Activated effector memory CD4-positive, alpha-beta T cell treated with Interleukin-2 at 50 U/mL for 16 hours (primary cell): ENCODE measurements at places on chromosomes 2 and 18.

GRCh38 chr2:86631846-86632485 lies 8.3 kb upstream of the RNF103 start:
- DNase-seq, result no peak

GRCh38 chr2:158743879-158744278 lies 51.2 kb upstream of the DAPL1 start:
- no peak for DNase-seq

DNA sequence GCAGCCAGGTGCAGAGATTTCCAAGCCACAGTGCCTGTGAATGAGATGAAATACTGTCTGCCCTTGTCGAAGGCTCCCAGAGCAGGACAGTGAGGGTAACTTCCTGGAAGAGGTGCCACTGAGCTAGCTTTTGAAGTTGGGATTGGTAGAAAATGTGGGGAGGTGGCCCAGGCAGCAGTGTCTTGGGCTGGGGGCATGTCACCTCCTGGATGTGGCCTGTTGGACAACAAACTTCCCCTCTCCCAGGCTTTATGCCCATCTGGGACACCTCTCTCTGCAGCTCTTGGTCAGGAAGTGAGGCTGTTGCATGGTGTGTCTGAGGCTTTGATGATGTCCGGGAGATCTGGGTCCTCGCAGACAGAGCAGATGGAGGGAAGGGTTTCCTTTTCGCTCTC lies 151.4 kb downstream of the DYSF start:
- no peak for DNase-seq

- no peak for DNase-seq
These were observed 108.4 kb downstream of the MEP1B start for GRCh38 chr18:32298171-32298667.

DNA sequence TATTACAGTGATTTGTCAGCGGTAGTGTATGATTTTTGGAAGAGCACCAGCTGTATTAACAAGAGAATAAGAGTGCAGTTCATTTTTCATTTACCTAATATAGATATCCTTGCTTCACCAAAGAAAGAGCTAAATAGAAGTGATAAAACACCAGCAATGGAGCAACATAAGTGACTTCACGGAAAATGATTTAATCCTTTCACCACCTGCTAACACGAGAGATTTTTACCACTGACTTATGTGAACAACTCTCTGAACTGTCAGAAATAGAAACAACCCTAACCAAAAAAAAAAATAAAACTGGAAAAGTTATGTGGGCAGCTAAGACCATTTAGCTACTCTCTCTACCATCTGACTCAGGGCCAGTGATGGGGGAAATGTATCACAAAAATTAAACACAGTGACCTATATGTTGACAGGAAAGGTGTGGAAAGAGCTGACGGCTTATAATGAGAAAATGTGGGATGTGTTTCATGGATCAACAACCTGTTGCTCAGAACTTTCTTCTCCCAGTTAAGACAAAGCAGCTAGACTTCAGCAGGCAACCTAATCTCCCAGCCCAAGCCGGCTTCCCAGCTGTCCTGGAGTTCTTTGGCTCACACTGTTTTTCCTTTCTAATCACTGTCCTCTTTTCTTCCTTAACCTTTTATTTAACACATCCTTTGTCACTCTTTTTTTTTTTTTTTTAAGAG lies 272.7 kb downstream of the SS18 start:
- no peak for DNase-seq

GRCh38 chr2:152686321-152686720 lies 30.9 kb downstream of the PRPF40A start:
- DNase-seq, result no peak

- DNase-seq, result no peak
These were observed 29.4 kb downstream of the MAIP1 start for GRCh38 chr2:199984755-199985154.

DNA sequence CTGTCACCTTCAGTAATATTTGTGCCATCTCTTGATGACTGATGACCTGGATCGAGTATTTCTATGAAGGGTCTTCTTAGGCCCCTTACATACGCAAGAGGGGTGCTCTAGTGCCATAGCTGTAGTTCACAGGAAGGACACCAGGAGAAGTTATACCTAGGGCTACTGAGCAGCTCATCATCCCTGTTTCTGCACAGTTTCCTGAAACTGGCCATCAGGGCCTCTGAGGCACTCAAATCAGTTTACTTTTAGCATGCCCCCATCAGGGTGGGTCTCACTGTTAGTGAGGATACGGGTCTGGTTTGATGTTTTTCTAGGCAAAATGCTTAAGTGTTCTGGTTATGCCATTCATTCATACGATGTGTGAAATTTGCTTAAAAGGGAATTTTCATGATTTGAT lies 20.0 kb upstream of the FBLN7 start:
- no peak for DNase-seq

GRCh38 chr2:164599954-164600589 lies 21.2 kb downstream of the GRB14 start:
- no peak for DNase-seq

DNA sequence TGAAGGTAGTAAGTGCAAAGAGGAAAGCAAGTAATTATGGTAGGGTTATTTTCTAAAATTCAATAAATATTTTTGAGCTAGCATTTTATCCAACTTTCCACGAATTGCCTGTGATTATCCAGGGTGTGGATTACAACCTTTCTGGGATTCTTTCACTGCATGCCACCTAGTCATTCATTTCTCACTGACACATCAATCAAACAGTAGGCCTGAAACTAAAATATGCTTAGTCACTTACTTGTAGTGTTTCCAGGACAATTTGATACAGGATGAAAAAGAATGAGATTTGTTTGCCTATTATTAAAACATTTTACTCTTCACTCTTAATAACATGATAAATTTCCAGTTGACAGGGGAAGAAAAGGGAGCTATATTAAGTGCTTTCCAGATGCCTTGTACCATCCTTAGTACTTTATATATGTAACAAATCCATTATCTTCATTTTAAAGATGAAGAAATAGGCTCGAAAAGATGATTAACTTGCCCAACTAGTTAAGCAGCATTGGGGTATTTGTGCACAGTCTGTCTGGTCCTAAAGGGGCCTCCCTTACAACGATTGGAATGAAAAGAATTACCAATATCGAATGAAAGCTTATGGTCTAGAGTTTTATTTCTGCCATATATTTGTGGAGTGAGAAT lies 70.4 kb downstream of the KCTD1 start:
- DNase-seq, result no peak

DNA sequence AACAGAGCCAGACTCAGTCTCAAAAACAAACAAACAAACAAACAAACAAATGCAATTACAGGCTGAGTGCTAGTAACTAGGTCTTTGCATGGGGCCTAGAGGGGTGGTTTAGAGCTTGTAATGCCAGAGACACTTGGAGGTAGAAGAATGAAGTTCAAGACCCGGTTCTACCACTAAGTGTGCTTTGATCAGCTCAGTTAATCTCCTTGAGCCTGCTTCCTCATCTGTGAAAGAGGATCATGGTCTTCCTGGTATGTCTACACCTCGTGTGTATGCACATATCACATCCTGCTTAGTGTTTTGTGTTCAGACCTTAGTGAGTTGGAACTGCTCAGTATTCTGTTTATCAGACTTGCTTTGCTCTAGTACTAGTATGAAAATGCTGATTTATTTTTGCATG lies 4.8 kb upstream of the ATP6V1C2 start:
- DNase-seq, result no peak

DNA sequence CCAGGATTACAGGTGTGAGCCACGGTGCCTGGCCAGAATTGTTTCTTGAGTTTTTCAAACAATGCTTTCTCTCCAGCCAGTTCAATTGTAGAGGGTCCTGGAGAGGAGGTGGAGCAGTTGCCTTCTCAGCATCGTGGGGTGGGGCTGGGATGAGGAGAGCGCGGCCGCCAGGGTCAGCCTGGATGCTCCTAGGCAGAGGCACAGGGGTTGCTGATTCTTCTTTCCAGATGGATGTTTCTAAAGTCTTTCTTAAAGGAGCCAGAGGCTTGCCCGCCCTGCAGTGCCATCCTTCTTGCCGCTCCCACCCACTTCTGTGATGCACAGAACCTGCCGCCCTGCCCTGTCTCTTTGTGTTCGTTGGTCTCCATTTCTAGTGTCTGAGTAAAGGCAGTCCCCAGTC lies 61.1 kb downstream of the AGAP1 start:
- DNase-seq, result no peak

- peak; percentile 9 for DNase-seq
These were observed 94.5 kb upstream of the TTC39C start for GRCh38 chr18:23920054-23920453.

DNA sequence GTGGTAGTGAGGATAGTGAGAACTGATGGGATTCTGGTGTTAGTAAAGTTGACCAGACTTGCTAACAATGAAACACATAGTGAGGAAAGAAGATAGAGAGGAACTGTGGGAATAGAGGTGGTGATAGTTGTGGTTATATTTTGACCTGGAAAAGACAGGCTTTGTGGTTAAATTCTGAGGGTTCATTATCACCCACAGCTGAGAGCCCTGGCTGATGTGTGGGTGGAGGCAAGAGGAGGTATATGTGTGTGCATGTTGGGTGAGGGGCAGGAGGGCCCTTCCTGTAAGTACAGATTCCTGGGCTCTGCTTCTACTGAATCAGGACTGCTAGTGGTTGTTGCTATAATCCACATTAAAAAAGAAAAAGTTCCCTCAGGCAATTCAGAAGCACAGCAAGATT lies 26.2 kb upstream of the TMEM163 start:
- no peak for DNase-seq

DNA sequence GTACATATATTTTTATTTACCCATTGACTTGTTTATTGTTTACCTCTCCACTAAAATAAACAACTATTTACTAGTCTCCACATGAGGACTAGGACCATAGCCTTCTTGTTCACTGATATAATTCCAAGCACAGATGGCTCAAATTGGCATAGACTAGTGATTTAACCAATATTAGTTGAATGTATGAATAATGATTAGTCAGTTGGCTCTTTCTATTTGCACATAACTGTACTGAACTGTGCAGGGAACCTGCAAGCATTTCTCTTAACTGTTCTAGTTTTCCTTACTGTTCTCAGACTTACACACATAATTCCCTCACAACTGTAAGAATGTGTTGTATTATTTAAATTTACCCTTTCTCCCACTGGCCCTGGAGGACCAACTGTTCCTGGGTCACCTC lies 91.9 kb downstream of the COL3A1 start:
- DNase-seq, result no peak

- DNase-seq, result no peak
These were observed 392.7 kb upstream of the FANCL start for GRCh38 chr2:58633613-58634365.

DNA sequence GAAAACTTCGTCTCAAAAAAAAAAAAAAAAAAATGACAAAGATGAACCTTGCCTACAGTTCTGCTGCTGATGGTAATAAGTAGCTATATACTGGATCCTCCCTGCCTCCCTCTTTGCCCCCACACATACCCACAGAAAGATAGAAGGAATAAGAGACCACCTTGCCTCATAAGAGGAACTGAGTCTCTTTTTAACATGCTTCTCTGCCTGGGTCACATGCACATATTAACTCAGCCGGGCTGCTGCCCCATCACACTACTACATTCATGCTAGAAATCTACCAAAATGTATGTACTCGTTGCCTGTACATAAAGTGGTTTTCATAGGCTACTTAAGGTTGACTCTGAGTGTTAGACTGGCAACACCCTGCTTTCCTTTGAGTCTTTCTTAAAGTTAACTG lies 78.9 kb upstream of the B3GNT2 start:
- DNase-seq, result no peak

- no peak for DNase-seq
These were observed at the start of gene ST8SIA5 for GRCh38 chr18:46756559-46757201. Gene ST8SIA5 (minus strand): TSS chr18:46757053. CDS start chr18:46756508, 545 bp downstream.

DNA sequence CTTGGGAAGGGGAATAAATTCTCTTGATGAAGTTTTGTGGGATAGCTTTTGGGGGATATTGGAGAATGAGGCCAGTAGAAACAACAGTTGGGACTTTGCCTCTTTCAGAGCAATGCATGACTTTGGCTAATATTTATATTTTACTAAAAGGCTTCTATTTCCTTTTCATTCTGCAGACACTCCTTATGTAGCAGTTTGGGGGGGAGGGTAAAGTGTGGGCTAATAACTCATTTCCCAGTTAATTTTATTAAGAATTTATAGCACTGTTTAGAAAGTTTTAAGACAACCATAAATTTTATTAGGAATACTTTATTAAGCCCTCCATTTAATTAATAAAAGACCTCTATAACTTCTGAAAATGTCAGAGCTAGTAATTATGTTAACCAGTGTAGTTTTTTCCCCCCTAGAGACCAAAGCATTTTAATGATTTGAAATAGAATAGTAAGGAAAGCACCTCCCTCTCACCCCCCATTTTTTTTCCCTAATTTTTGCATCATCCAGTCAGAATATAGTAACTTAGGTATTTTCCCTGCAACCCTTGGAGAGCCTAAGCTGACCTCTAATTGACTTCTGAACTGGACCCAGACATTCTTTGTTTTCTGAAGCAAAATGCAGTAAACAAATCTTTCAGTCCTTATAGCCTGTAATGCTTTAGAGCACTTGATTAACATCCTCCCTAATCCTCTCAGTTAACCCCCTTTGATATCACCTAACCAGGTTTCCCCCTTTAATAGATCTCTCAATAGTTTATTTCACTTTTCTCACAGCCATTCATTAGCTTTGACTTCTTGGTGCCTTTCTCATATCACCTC lies 5.0 kb upstream of the MEIS1 start:
- DNase-seq, result no peak

- DNase-seq, result no peak
These were observed 371.9 kb downstream of the NBAS start for GRCh38 chr2:15189216-15189615.

DNA sequence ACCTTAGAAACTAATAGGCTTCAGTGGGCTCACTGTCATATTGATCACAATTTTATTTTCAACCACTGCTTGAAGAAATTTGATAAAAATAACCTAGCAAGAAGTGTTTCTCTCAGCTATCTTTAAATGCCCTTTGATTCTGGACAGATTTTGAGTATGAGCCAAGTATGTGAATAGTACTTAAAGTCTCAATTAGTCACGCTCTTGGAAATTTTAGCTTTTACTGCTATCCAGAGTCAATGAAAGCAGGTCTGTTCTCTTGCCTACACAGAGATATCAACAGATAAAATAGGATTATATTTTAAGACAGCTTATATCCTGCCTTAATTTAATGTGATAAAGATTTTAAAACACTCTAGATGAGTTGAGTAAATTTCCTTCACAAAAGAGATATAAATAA lies 337.3 kb downstream of the CBLN2 start:
- DNase-seq, result no peak

DNA sequence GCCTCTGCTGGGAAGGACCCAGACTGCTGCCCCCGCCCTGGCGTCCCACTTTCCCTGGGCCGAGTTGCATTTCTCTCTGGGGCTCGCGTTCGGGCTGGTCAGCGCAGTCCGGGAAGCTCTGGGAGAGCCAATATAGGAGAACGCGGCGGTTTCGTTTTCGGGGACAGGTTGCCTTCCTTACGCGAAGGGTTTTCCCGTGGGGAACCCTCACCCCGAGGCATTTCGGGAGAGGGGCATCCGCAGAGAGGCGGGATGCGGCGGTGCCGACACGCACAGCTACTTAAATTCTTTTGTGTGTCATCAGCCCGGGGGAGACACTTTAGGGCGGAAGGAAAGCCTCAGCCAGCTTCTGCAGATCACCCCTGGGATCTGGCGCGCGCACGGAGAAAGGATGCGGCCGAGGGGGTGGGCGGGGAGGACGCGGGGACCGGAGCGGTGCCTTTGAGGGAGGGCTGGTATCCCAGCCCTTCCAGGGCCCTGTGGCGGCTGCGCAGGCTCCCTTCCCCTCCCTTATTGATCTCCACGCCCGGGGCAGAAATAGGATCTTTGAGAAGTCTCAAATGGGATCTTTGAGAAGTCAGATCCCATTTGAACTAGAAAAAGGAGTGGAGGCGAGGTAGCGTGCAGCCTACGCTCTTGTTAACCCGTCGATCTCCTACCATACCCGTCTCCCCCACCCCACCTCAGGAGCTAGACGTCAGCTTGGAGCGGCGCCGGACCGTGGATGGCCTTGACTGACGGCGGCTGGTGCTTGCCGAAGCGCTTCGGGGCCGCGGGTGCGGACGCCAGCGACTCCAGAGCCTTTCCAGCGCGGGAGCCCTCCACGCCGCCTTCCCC lies 1.2 kb downstream of the GATA6 start:
- DNase-seq, result no peak
